Activated T-helper 1 cell treated with anti-CD3 and anti-CD28 coated beads, Interleukin-12 subunit alpha, Interleukin-12 subunit beta, Interleukin-2, Interleukin-4 antibody, amounts not matched to agents 30 ng/mL and 10 ng/mL and 1 ng/mL, durations not matched to agents 14 hours and 24 hours and 36 hours (primary cell): ENCODE measurements at places on chromosomes 1 and 21. TPM values are rescaled to one million over a fixed set of nuclear protein-coding genes. Genes with fewer than 3 reads are reported as not detected.

The TMEM201 gene
- 36.7 and 38.7 TPM in 2 replicates for total RNA-seq

GRCh38 chr1:42136466-42136865 lies 16.7 kb upstream of the GUCA2B start:
- H3K27me3 ChIP-seq = peaks cover 19% of the 10 kb centered on the region
- no peaks in the 10 kb centered on the region for H3K36me3 ChIP-seq
- no peaks in the 10 kb centered on the region for H3K4me1 ChIP-seq
- H3K4me3 ChIP-seq = no peak overlapping the region
- no peak overlapping the region for H3K27ac ChIP-seq

DNA sequence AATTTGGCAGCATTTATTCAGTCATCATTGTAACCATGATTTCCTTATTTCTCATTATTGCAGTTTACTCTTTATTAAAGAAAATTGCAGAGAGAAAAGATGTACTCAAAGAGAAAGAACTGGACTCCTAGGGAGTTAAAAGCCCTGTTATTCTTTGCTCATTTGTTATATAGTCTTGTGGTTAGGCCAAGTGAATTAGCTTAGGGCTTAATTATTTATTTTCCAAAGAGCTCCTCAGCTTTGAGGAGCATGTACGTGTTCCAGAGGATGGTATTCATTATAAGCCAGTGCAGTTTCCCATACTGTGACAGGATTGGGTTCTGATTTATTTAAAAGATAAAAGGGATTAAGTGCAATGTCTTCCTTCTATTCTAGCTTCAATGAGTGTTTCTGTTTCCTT lies 86.4 kb downstream of the GPR161 start:
- no peaks in the 10 kb centered on the region for H3K27me3 ChIP-seq
- H3K4me1 ChIP-seq = peaks cover 4% of the 10 kb centered on the region
- no peak overlapping the region for H3K4me3 ChIP-seq

The C1orf105 gene
- total RNA-seq = not detected in 2 replicates

DNA sequence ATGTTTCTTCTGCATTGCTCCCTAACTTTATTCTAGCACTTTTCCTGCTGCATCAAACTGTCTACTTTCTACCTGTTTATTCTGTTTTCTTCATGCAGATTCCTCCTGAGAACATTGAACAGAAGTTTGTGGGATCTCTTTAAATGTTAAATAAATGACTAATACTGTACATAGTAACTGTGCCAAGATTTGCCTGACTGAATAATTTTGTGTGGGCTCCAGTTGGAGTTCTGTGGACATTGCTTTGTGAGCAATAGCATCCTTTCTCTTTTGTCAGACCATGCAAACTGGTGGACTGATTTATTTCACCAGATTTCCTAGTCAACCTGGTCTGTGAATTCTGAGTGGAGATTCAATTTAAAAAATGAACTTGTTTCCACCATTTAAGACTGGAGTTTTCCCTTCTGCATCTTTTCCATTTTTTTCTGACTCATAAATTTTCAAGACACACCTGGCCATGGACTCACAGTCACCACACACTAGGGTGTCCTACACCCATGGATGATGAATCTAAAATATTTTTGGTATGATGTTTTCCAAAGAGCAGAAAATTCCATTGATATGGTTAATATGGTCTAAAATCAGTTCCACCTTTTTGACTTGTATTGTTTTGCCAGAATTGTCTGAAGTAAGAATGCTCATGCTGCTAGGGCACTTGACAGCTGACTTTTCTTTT lies 140.7 kb upstream of the SPAG17 start:
- H3K4me1 ChIP-seq = no peaks in the 10 kb centered on the region
- no peak overlapping the region for H3K27ac ChIP-seq
- no peaks in the 10 kb centered on the region for H3K27me3 ChIP-seq

The FMN2 gene
- total RNA-seq = not detected in 2 replicates

The PAPPA2 gene
- 0.10 and 0.22 TPM in 2 replicates for total RNA-seq

- no peaks in the 10 kb centered on the region for H3K4me1 ChIP-seq
- no peak overlapping the region for H3K27ac ChIP-seq
- DNase-seq = no peak
- no peak overlapping the region for H3K4me3 ChIP-seq
- no peaks in the 10 kb centered on the region for H3K27me3 ChIP-seq
Observed at GRCh38 chr1:240967070-240967724, 355.2 kb upstream of the GREM2 start.

GRCh38 chr1:165409657-165410358 lies 35.1 kb downstream of the RXRG start:
- H3K27ac ChIP-seq = no peak overlapping the region
- H3K36me3 ChIP-seq = no peaks in the 10 kb centered on the region
- H3K4me1 ChIP-seq = no peaks in the 10 kb centered on the region
- H3K27me3 ChIP-seq = peaks cover 42% of the 10 kb centered on the region
- H3K4me3 ChIP-seq = no peak overlapping the region
- no peak for DNase-seq

DNA sequence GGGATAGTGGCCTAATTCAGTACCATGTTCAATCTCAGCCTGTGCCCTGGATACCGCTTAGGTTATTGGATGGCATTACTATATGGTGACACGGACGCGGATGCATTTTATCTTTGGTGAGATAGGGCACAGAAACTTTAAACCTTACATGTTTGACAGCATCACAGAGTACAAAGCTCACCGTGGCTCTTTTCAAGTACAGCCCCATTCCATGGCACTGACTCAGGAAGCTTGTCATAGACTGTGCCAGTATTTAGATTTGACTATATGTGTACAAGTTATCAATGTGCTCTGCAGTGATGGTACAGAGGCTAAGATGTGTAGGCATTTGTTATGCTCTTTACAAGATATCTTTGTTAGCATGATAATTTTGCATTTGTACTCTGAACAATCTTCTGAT lies 169.0 kb downstream of the RYR2 start:
- no peak for DNase-seq
- no peaks in the 10 kb centered on the region for H3K36me3 ChIP-seq
- H3K4me1 ChIP-seq = no peaks in the 10 kb centered on the region
- H3K27ac ChIP-seq = no peak overlapping the region
- peaks cover 2% of the 10 kb centered on the region for H3K27me3 ChIP-seq

- DNase-seq = no peak
- peak overlapping the region; percentile 95 for H3K4me3 ChIP-seq
- H3K27me3 ChIP-seq = no peaks in the 10 kb centered on the region
- peaks cover 42% of the 10 kb centered on the region for H3K4me1 ChIP-seq
Observed at GRCh38 chr1:6580593-6581409, 1.0 kb downstream of the ZBTB48 start.

The TP73 gene
- 1.4 and 1.5 TPM in 2 replicates for total RNA-seq

DNA sequence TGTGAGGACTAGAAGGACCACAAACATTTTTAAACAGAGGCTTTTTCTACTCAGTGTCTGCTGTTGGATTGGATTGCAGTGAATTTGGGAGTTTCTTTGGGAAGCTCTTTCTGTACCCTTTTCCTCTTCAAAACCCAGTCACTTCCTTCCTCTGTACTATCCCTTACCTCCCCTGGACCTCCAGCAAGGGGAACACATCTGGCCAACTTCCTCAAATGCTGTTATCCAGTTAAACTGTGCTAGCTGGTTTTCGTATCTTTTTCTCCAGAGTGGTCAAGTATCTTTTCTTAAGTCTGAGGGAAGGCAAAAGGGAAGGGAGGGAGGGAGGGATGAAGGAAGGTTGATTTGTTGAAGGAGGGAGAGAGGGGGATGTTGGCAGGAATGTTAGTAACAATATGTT lies 99.2 kb upstream of the TNR start:
- H3K27ac ChIP-seq = no peak overlapping the region
- no peak overlapping the region for H3K4me3 ChIP-seq
- H3K36me3 ChIP-seq = no peaks in the 10 kb centered on the region
- no peaks in the 10 kb centered on the region for H3K4me1 ChIP-seq
- DNase-seq = no peak

The CNST gene
- total RNA-seq = 27.0 and 30.8 TPM in 2 replicates

DNA sequence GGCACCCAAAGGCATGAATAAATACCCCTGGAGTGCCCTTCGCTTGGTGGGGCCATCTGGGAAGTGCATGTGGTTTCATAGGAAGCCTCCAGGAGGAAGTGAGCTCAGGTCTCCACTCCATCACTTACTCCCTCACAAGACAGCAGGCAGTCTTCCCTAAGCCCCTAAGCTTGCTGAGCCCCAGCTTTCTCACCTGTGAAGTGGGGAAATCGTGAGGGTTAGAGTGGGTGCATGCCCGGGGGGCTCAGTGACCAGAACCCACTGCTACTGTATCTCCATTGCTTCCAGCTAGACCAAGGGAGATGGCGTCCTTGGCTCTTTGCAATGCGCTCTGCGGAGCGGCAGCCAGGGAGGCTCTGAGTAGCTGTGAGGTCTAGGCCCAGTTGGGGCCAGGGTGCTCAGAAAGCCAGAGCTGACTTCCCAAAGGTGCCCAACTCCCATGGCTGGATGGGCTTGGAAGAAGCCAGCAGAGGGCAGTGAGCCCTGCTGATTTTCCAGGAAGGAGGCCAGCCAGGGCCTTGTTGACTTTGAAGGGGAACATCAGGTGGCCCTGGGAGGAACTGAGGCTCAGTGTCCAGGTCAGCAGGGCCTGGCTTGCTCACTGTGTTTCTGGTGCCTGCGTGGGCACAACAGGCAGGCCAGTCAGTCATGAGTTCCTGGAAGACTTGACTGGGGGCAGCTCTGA lies 27.3 kb downstream of the CDCP2 start:
- H3K27me3 ChIP-seq = peaks cover 16% of the 10 kb centered on the region
- H3K4me3 ChIP-seq = no peak overlapping the region
- no peak for DNase-seq
- H3K36me3 ChIP-seq = no peaks in the 10 kb centered on the region
- no peaks in the 10 kb centered on the region for H3K4me1 ChIP-seq
- no peak overlapping the region for H3K27ac ChIP-seq

DNA sequence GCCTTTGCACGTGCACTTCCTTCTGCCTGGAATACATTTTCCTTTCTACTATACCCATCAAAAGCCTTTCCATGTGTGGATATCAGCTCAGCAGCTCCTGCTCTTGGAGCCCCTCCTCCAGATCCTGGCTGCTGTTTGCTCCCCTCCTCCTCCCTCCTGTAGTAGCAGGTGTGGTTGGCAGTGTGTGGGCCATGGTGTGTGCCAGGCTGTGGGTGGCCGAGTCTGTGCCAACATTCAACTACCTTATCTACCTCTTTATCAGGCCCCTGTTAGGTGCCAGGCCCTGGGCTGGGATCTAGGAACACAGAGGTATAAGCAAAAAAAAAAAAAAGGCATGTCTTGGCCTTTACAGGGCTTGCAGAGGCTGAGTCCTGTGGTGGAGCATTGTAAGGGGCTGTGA lies 180.6 kb upstream of the JUN start:
- H3K4me1 ChIP-seq = peaks cover 52% of the 10 kb centered on the region
- no peak for DNase-seq
- H3K36me3 ChIP-seq = peaks cover 10% of the 10 kb centered on the region
- no peak overlapping the region for H3K27ac ChIP-seq

The PTPRF gene
- total RNA-seq = 0.69 and 0.93 TPM in 2 replicates

The MANEAL gene
- 3.6 and 4.0 TPM in 2 replicates for total RNA-seq

The HES2 gene
- 0.27 and 0.29 TPM in 2 replicates for total RNA-seq

GRCh38 chr1:78322928-78323680 lies 167.7 kb upstream of the PTGFR start:
- H3K27ac ChIP-seq = no peak overlapping the region
- H3K4me3 ChIP-seq = no peak overlapping the region
- H3K36me3 ChIP-seq = no peaks in the 10 kb centered on the region
- DNase-seq = no peak
- no peaks in the 10 kb centered on the region for H3K27me3 ChIP-seq
- no peaks in the 10 kb centered on the region for H3K4me1 ChIP-seq

DNA sequence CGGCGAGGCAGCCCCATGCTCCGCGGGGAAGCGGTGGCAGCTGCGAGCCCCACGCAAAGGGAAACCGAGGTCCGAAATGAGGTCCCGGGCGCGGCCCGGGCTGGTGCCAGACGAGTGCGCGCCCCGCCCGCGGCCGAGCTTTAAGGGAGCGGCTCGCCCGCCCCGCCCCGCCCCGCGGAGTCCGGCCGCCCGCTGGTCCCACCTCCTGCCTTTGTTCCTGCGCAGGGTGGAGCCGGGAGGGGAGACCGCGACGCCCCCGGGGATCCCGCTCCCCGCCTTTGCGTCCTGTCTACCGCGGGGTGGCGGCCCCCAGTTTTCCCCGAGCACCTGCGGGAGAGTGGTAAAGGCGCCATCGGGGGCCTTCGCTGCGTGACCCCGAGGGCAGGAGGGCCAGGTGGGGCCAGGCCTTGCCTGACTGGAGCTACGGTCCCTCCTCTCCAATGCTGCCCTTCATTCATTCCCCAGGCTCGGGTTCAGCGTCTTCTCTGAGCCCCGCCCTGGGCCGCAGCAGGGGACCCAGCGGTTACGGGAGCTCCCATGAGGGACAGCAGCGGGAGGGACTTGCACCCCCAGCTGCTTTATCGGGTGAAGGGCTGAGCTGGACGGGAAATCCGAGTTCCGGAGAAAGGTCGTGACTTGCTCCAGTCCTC lies at the start of gene HES2:
HES2 (minus strand) TSS at position 116 of the 650 bp plus-strand sequence; CDS start at position 17, 99 bp downstream.
- no peaks in the 10 kb centered on the region for H3K36me3 ChIP-seq
- peaks cover 14% of the 10 kb centered on the region for H3K4me1 ChIP-seq
- peak within 1 kb of the TSS; percentile 53 for H3K4me3 ChIP-seq
- no peak within 1 kb of the TSS for H3K27ac ChIP-seq
- DNase-seq = no peak

The AADACL4 gene
- not detected in 2 replicates for total RNA-seq

DNA sequence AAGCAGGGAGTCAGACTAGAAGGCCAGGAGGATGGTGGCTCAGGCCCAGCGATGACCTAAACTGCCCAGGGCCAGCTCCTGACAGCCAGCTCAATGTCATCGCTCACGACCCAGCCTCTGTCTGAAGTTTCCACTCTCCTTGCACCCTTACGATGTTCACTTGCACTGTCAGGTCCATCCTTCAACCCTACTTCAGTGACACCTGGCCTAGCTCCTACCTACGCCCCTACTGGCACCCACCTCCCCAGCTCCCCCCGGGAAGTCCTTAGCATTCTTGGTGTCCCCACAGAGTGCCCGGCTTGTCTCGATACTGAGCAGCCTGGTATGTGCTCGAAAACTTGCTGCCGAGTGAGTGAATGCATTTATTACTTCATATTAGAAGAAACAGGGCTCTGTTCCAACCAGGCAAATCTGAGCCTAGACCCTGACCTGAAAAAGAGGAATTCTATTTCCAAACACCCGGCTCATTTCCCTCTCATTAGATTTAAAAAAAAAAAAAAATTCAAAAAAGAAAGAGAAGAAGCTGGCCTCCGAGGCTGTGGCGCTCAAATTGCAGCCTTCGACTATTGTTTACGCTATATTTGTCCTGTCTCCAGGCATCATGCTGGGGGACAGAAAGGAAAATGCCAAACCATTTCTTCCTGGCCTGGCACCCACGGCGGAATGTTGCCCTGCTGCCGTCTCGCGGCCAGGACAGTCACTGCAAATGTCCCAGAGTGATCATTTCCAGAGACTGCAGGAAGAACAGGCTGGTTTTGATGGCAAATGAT lies 29.8 kb upstream of the LRRC38 start:
- no peaks in the 10 kb centered on the region for H3K4me1 ChIP-seq
- no peaks in the 10 kb centered on the region for H3K36me3 ChIP-seq
- H3K27me3 ChIP-seq = no peaks in the 10 kb centered on the region
- DNase-seq = no peak

GRCh38 chr1:234525099-234525799 lies 46.3 kb upstream of the TARBP1 start:
- no peaks in the 10 kb centered on the region for H3K36me3 ChIP-seq
- no peak overlapping the region for H3K4me3 ChIP-seq
- peaks cover 2% of the 10 kb centered on the region for H3K27me3 ChIP-seq
- peaks cover 23% of the 10 kb centered on the region for H3K4me1 ChIP-seq
- no peak for DNase-seq

GRCh38 chr1:118321840-118322239 lies 136.8 kb upstream of the SPAG17 start:
- no peak for DNase-seq
- no peak overlapping the region for H3K27ac ChIP-seq
- H3K4me3 ChIP-seq = no peak overlapping the region
- no peaks in the 10 kb centered on the region for H3K36me3 ChIP-seq
- no peaks in the 10 kb centered on the region for H3K27me3 ChIP-seq
- no peaks in the 10 kb centered on the region for H3K4me1 ChIP-seq
